Stimulated activated CD8-positive, alpha-beta memory T cell treated with anti-CD3 and anti-CD28 coated beads, Interleukin-4, amount 100 ng/mL, for 1 hour (primary cell): ENCODE measurements at places on chromosomes 16 and 17.

- peak; percentile 94 for DNase-seq
Measured at GRCh38 chr16:3123986-3124886, 10.6 kb upstream of the ZNF213 start.

DNA sequence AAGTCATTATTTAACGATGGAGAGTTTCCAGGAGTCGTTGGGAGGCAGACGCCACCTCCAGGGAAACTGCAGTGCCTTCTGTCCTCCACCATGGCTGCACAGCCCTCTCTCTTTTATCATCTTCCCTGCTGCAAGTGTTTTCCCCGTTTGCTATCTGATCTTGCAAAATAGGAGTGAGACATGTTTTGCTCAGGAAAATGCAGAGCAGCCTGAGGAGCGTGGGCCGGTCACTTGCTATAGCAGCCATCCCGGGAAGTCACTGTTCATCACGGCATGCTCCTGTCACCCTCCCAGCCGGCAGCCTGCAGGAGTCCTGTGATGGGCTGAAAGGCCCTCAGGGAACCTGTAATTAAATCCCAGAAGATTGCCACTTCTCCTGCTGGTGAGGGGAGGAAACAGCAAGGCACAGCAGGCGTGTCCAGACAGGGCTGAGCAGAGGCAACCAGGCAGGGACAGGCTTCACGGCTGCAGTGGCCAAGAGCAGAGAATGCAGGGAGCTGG, 143.1 kb downstream of the GSG1L start:
- no peak for DNase-seq

- no peak for DNase-seq
Measured at GRCh38 chr17:42653179-42654124, 5.6 kb upstream of the TUBG2 start.

DNA sequence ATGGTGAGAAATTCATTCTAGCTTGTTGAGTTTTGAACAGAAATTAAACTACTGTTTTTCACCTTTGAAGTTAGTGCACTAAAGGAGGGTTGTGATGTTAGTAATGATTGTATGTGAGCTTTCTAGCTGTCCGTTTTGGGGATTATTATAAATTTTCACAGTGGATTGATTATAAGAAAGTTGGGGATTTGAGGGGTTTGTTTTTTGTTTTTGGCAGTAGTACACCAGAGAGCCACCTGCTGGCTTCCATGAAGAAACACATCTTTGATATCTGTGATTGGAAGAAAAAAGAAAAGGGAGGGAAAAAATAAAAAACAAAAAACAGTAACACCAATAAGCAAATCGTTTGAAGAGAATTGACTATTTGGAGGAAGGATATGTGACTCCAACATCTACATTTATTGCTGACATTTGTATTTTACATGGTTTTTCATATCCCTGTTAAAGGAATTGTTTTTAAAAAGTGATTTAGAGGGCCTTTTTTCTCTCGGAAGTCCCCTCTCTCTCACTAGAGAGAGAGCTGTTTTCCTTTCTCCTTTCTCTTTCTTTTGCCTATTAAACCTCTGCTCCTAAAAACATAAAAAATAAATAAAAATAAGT, 1469.5 kb upstream of the GOT2 start:
- no peak for DNase-seq

- no peak for DNase-seq
Measured at GRCh38 chr17:5640726-5641125, 56.4 kb upstream of the NLRP1 start.

GRCh38 chr16:12098429-12099310, 122.1 kb downstream of the SNX29 start:
- DNase-seq, result no peak

DNA sequence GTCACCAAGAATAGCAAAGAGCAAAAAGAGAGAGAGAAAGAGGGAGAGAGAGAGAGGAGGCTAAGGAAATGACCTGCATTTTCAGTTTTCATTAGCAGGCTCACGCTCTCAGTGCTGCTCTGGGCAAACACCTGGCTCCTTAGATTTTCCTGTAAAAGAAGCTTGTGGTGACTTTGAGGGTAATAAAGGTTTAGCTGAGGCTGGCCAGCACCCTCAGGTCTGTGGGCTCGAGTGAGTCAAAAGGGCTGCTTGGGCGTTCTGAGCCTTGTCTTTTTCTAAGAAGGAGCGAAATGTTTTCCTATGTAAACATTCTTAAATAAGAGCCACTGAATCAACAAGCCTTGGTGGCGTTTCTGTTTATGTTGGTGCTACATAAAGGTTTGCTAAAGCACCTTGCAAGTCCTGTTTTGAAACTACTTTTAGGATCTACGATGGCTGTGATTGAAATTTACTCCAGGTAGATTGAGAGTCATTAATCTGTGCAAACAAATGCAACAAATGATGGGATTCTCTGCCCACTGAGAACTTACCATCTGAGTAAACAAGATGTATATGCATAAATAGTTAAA, 38.8 kb downstream of the SHISA6 start:
- no peak for DNase-seq

GRCh38 chr17:81980707-81981343, 3.4 kb downstream of the ASPSCR1 start:
- DNase-seq, result no peak
